D341Med (cell line): ENCODE measurements at places on chromosomes 12 and 14.
A peak's percentile ranks its signal among the peaks of the same experiment; 100 is the strongest.

DNA sequence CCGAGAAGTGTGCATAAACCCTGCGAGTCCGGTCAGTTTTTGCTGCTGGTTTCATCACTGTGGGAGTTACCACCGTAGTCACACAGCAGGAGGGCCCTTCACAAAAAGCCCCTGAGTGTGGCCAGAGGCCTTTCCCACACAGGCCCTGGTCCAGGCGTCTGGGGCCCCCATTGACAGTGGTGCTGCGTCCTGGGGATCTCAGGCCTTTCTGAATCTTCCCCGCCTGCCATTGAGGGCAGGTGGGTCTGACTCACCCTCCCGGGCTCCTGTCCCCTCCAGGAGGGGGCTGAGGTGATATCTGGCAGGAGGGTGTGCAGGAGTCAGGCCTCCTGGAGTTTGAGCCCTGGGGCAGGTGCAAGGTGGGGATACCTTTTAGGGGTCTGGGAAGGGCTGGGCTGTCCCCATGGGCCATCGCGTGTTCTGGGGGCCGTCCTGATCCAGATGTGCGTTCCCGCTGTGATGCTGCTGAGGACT lies 358.5 kb downstream of the TMEM121 start:
- no peak for DNase-seq

GRCh38 chr12:49693931-49694444 lies 13.2 kb downstream of the FMNL3 start:
- DNase-seq: no peak

DNA sequence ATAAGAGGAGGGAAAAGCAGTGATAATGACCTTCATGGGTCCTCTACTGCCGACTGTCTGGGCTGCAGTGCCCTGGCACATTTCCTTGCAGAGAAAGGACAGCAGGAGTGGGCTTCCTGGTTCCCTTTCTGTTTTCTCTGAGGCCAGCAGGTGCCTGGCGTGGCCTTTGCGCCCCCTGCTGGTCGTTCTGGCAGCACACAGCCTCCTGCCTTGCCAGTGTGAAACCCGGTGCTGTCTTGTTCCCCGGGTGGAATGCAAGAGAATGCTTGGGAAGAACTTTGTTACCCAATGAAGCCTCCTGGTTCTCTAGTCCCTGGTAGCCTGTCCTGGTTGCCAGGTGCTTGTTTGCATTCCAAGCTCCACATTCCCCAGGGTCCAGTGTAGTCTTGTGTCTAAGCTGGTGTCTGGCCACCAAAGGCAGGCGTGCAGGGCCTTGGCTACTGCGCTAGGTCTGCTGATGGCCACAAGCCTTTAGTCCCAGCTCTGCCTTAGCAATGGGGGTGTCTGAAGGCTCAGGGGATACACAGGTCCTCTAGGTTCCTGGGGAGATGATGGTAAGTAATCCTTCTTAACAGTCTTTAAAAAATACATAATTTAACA lies 1392.4 kb upstream of the TMEM132C start:
- peak; percentile 82 for DNase-seq

DNA sequence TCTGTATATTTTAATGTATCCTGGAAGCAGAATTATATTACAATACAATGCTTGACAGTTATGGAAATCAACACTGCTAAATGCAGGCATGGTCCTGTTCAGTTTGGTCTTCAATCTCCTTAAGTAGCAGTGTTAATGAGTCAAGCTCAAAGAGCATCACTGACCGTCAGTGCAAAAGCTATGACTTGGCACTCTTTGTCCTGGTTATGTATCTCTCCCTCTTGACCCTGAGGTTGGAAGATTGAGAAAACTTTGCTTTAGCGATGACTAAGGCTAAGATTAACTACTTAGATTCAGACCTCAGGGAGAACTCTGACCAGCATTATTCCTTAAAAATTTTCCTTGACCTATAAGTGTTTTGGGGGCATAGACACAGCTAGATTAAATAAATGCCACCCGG lies 10.9 kb downstream of the CLEC7A start:
- DNase-seq: no peak

- no peak for DNase-seq
These were observed 623.2 kb downstream of the CCER1 start for GRCh38 chr12:90331821-90332220.

DNA sequence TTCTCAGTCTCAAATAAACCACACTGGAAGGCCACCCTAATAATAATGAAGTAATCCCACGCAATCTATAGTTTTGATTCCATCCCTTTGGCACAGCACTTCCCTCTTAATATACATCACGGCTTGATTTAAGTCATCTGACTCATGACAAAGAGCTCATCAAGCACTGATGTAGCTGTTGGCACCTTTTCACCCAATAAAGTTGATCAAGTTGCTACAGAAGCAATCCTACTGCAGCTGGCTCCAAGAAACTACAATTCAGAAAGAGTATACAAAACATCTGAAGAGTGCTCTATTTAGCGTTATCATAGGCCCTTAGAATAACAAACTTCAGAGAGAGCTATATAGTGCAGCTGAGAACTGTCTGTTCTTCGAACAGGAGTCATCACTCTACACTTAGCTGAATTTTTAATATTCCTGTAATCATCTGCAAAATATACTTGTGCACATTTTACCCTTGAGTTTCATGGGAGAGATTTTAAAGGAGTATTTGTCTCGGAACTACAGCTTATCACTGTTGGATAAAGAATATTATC lies 94.9 kb downstream of the OSBPL8 start:
- DNase-seq: no peak

- no peak for DNase-seq
These were observed 32.0 kb downstream of the CHGA start for GRCh38 chr14:92954933-92955332.

DNA sequence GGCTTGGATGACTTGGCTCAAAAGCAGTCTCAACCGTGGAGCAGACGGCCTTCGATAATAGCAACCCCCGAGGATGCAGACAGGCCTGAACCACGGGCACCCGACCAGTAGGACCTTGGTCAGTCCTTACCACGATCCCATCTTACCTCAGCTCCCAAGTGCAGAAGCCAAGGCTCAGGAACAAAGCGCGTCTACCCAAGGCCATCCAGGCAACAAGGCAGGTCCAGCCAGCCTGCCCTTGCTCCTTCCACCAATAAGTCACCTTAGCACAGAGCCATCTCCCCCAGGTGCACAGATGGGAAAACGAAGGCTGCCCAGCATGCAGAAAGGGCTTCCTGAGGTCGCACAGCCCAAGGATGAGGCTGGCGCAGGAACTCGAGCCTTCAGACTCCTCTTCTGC lies 77.3 kb downstream of the BCL11B start:
- DNase-seq: no peak

- no peak for DNase-seq
These were observed 139.4 kb upstream of the DIO2 start for GRCh38 chr14:80350707-80351106.

GRCh38 chr14:104967386-104968152 lies 10.6 kb downstream of the AHNAK2 start:
- no peak for DNase-seq

- DNase-seq: no peak
These were observed 912.3 kb upstream of the SEL1L start for GRCh38 chr14:82445810-82446570.

GRCh38 chr12:119505001-119505400 lies 88.6 kb upstream of the TMEM233 start:
- DNase-seq: no peak

DNA sequence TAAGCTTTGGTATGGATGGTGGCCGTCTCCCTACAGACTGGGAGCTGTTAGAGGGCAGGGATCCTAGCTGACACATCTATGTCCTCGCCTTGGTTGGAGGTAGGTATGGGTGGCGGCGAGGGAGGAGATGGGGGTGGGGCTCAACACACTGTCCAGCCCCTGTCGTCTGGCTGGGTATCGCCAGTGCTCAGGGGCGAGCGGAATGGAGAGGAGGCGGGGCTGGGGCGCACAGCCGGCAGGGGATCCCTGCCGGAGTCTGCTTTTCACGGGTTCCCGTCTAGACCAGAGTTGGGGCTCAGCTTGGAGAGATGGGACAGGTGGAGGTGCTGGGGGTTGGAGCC lies 16.1 kb downstream of the TAMALIN start:
- no peak for DNase-seq

DNA sequence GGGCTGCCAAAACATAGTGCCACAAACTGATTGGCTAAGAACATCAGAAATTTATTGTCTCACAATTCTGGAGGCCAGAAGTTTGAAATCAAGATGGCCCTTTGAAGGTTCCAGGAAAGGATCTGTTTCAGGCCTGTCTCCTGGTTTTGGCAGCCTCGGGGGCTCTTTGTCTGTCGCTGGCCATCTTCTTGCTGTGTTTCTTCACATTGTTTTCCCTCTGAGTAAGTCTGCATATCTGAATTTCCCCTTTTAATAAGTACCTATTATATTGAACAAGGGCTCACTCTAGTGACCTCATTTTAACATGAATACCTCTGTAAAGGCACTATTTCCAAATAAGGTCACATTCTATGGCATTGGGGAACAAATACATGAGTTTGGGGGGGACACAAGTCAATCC lies 467.1 kb upstream of the MGAT4C start:
- no peak for DNase-seq

- DNase-seq: no peak
These were observed 255.0 kb downstream of the PAWR start for GRCh38 chr12:79435742-79436141.

DNA sequence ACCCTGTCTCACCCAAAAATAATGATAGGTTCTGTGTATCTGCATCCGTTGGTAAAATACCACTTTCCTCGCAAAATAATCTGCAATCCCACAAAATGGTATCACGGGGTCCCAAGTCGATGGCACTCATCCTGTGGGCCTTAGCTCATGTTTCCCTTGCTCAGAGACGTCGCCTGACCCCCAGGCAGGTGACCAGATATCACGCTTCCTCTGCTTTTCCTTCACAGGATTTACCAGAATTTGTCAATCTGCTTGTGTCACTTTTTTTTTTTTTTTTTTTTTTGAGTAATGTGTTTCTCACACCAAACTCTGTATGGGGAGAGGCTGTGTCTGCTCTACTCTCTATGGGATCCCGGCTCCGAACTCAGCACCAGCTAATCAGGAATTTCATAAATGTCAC lies 162.7 kb downstream of the PRKCH start:
- no peak for DNase-seq

GRCh38 chr14:94638961-94639817 lies 27.0 kb downstream of the SERPINA3 start:
- DNase-seq: no peak

DNA sequence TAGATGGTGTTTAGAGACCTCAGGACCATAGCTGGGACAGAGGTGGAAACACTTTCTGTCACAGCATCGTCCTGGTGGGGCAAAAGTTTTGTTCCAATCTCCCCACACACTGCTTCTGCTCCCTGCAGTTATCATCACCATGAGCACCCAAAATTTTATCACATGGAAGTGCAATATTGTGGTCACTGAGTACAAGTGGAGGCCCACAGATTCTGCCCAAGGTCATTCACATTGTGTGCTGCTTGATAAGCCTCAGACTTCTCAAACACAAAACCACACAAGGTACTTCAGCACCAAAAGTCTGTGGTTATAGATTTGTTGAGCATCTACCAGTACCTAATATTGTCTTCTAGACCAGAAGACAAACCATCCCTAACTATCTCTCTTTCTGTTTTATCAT lies 554 bp upstream of the KRT77 start:
- no peak for DNase-seq

DNA sequence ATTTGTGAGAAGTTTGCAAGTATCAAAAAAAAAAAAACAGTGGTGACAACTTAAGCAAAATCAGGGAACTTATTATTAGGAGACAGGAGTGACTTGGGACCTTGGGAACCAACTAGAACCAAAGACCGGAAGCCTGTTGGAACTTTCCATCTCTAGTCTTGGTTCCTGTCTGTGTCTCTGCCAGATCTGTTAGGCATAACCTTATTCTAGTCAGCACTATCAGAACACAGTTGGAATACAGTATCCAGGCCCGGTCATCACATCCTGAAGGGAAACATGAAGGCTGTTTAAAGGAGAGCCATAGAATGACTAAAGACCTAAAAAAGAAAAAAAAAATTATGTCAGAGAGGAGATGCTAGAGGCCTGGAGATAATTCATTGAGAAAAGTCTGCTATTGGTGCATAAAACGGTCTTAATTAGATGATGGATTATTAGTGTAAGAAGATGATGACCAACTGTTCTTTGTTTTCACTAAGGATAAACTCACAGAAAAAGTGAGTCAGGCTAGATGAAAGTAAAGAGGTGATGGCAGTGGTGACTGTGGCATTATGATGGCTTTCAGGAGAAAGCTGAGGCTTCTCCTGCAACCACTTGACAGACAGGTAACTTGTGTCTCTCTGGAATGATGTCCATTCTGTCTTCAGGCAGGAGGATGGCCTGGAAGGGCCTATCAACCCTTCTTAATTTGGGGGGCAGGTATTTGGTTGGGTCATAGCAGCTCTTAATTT lies 28.2 kb downstream of the DACT1 start:
- no peak for DNase-seq
